ENCODE measurements at places on chromosomes 11 and 22.

DNA sequence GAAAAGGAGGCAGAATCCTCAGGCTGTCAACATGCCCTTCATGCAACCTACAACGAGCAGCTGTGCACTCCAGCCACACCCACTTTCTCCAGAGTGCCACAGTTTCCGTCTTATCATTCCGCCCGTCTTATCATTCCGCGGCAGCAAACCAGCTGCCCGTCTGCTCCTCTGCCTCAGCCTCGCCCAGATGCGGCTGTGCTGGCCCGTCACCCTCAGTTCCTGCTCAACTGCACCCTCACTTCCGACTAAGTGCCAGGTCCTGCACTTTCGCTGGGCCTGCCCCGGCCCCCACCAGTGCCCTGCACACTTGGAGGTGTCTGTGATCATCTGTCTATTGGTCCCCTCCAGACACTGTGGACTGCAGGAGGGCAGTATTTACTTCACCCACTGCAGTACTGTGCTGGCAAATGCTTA, 43.7 kb downstream of the MICAL3 start:
- DNase-seq: peak; percentile 81

DNA sequence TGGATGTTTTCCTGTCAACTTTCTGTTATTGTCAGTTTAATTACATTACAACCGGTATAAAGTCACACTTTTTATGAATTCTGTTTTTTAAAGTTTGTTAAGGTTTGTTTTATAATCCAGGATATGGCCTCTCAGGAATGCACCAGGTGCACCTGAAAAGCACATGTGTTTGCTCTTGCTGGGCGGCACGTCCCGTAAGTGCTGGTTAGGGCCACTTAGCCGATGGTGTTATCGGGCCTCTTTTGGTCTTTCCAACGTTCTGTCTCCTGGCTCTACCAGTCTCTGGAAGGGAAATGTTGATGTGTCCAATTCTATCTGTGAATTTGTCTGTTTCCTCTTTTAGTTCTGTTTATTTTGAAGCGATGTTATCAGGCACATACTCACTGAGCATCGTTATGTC, 695.7 kb downstream of the BRD1 start:
- no peak for DNase-seq

GRCh38 chr11:60305906-60306619, 21.0 kb upstream of the MS4A6E start:
- no peak for DNase-seq

GRCh38 chr11:15692739-15693138, 578.0 kb downstream of the INSC start:
- no peak for DNase-seq
